ENCODE measurements at places on chromosomes 5 and 9.

- DNase-seq = no peak
These were observed 26.8 kb downstream of the JADE2 start for GRCh38 chr5:134552301-134552700.

GRCh38 chr5:19676895-19677294, 311.1 kb downstream of the CDH18 start:
- no peak for DNase-seq

GRCh38 chr5:107329850-107330249, 340.9 kb downstream of the EFNA5 start:
- DNase-seq = no peak

DNA sequence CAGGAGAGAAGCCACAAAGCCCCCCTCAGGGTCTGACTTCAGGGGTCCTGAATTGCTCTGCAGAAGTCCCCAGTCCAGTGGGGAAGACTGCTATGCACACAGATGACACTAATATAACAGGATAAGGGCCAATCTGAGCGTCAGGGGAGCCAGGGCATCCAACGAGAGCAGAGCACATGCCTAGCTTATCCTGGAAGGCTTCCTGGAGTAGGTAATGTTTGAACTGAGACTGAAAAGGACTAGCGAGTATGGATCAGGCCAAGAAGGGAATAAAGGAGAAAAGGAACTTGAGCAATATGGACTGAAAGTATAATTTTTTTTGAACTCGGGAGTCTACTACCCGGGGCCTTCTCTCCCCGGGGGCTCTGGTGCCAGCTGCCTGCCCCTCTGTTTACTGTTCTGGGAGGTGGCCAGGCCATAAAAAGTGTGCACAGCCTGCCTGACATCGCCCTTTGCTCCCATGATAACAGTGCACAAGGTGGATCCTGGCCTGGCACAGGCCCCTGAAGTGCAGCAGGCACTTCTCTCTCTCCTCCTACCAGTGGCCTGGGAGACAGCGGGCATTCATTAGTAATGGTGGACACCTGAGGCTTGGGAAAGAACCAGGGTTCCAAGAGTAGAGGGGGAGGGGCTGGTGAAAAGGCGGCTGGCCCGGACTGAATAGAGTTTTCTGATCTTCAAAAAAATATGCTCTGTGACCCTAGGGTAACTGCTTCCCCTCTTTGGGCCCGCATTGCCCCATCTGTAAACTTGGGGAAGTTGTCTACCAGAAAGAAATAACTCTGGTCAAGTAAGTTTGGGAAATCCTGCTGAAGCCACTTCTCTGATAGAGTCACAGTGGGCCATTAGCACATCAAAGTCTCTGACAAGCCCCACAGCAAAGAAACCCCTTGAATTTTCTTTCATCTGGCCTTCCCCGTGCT, 4.6 kb upstream of the SLC6A7 start:
- no peak for DNase-seq

DNA sequence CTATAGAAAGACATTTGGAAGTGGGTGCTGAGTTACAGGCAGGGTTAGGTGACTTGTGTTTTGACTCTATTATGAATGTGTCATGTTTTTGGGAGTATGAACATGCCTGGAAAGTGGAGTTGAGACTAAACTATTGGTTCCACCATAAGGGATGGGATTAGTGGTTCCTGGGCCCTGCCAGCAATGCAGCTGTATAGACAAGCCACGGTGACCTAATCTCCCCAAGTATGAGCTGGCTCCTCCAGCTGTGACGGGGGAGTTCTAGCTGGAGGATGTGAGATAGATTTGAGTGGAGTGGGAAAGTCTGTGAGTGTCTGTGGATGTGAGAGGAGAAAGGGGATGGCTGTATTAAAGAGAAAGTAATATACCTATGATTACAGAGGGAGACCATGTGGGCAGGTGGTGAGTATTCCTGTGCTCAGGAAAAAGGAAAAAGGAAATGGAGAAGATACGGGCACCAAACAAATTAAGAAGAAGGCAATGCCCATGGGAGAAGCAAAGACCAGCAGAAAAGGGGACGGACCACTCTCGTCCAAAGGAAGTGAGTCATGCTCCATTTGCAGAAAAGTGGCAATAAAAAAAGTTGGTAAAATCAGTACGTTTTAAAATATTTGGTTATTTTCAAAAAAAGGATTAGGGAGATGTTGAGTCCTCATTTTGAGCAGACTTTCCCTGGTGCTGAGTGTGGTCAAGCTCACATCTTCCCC, 48.3 kb upstream of the ICE1 start:
- DNase-seq = no peak

- DNase-seq = no peak
These were observed 8.5 kb downstream of the C5orf52 start for GRCh38 chr5:157679801-157680200.

DNA sequence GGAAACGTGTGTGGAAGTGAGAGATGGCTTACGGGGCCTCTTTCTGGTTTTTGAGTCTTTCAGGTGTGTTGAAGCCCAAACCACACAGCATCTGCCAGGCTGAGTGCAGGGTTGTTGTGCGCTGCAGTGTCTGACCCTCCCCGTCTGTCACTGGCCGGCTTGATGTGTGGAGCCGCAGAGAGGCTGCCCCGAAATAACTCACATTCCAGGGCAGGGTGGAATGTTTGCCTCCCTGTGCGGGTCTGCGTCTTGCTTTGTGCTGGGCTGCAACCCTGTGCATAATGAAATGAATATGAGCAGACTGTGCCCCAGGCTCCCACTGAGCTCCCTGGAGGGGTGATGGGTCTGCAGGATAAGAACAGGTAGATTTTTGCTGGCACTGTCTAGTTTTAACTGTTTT, 9.9 kb upstream of the PLEKHG4B start:
- no peak for DNase-seq

DNA sequence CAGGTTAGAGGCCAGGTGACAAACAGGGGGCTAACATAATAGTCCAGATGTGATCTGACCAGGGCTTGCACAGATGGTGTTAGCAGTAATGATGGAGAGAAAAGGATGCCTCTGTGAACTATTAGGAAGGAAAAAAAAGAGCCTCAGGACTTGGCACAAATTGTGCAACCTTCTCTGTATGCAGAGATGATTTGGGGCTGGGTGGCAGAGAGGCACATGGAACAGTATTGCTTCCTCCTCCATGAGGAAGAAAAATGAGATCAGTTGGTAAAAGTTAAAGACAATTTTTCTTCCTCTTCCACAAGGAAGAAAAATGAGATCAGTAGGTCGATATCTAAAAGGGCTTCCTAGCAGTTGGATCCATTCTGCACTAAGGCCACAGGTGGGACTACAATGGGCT, 13.9 kb upstream of the ANXA6 start:
- DNase-seq = no peak

DNA sequence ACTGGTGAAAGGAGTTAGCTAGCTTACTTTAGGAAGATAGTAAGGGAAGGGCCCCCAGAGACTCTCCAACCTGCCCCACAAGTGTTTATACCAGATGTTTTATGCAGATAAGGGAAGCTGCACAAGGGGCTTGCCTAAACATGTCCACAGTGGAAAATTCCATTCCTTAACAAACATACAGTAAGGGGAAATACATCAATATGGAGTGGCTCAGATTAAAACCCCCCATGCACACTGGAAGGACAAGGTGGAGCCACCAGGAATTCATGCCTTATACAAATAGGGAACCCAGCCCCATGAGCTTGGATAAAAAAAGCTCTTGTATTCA, 106.3 kb upstream of the GPBP1 start:
- DNase-seq = no peak

DNA sequence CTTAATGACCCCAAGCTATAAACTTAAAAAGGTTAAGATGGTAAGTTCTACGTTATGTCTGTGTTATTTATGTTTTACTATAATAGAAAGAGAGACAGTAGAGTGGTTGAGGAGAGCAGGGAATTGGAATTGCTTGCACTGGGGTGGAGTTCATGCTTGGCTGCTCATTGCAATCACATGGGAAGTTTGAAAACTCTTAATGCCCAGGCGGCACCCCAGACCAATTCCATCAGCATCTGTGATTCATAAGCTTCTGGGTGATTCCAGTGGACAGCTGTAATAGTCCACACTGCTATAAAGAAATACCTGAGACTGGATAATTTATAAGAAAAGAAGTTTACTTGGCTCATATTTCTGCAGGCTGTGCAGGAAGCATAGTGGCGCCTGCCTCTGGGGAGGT, 323.9 kb upstream of the MSX2 start:
- DNase-seq = no peak

DNA sequence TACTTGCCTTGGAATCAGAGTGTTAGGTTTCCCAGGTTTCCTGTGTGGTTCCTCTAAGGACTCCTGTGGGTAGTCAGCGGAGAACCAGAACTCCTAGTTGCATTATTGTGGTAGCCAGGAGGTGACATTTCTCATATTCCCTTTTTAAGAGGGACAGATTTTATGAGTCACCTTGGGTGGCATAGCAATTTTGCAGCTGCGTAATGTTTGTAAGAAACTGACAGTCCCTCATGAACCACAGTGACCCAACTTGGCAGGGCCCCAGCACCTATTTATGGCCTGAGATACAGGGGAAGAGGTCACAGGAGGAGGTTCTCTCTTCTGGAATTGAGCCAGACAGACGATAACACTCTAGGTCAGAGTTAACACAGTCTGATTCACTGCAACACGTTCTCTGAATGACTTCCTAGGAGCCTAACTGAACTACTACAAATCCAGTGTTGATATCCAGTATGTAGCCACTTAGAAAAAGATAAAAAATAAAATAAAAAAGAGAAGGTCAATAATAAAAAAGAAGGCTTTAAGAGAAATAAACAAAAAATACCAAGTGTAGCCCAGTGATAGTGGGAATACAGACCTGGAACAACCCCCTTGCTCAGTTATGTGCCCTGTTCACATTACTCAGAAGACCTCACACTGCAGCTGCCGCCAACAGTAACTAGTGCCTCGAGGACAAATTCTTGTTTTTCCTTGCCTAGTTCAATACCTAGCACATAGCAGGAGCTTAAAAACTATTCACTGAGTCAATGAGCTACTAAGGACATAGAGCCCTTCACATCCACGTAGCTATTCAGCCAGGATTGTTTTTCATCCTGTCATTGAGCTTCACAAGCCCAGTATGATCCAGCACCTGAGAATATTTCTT, 50.7 kb upstream of the VLDLR start:
- no peak for DNase-seq

- DNase-seq = no peak
These were observed 34.1 kb downstream of the ZMAT2 start for GRCh38 chr5:140734354-140734753.

DNA sequence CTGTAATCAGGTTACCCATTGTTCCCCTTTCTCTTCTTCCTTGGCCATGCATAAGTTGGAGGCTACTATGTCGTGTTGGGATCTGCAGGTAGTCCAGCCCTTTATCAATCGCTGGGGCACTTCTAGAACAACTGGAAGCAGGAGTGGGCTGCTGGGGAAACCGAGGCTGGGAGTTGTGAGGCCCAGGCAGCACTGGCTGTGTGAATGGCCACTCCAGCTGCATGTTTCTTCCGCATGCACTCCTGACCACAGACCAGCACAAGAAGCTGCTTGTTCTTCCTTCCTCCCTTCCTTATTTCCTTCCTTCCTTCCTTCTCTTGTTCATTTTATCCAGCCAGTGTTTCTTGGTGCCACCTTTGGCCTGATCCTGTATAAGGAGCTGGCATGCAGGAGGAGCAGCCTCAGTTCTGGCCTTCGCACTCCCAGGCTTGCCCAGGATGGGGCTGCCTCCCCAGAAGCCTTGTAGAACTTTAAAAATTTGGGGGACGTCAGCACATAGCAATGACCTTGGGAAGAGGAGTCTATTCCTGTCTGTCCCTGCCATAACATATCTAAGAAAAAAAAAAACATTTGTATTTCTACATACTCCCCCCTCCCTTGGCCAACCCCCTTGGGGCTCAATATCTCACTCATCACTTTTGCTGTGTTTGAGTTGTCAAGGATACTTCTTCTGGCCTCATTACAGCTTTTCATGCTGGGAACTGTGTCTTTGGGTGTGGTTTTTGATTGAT, 20.8 kb upstream of the CXCL14 start:
- DNase-seq = no peak

DNA sequence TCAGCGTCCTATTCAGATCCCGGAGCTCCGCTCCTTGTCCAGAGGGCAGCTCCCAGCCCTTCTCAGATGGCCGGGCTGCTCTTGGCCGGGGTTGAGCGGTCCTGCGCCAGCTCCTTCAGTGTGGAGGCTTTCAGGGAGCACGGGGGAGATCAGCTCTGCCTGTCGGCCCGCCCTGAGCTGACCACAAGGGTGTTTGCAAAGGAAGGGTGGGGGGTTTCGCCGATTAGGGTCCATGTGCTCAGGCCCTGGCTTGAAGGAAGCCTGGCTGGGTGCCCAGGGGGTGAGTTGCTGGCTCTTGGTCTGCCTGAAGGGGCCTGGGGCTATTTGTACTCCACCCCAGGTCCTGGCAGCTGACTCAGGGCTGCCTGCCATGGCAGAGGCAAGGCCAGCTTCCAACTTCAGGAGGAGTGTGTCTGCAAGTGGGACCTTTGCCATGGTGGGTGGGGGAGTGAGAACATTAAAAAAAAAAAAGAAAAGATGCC, 250.1 kb upstream of the KLF4 start:
- DNase-seq = no peak

GRCh38 chr5:98768160-98768959, 5.1 kb upstream of the RGMB start:
- DNase-seq = no peak

- no peak for DNase-seq
These were observed 87.2 kb downstream of the ATPSCKMT start for GRCh38 chr5:10162468-10162867.

DNA sequence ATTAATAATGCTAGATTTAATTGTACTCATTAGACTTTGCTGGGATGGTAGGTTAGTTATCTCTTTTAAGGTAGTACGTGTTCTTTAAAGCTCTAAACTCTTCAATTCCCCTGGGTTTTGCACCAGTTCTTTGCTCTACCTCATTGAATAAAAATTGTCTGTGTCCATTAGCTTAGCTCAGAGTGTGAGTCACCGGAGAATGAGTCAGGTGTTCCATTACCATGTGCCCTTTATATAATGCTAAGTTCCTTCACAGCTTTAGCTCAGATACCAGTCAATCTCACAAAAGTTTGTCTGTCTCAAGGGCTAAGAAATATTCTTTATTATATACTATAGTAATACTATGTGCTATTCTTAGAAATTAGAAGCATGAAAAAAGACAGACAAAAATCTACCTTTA, 339.4 kb downstream of the PRELID2 start:
- no peak for DNase-seq

DNA sequence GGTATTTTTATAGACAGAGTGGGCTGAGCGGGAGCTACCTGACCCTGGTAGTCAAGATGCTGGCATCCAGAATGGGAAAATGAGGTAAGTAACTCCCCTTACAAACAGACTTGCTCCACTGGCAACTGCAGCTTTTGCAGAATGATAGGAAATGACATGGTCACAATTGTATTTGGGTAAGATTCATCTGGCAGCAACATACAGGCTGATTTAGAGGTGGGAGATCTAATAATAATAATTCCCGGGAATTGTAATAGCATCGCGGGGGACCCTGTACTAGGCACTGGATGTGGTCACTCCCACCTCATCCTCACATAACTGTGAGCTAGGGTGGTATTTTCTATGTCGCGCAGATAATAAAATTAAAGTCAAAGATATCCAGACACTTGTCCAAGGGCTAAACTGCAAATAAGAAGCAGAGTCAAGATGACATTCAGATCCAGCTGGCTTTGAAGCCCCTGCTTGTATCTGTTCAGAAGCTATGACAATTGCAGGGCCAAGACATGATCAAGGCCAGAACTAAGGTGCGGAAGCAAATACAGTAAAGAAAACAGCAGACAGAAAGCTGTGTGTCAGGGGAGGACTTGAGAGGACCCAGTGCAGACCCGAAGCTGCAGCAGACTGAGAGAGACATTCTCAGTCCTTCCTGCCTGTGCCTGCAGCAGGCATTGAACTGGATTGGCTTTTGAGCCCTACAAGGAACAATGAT, 507.2 kb downstream of the BNC2 start:
- DNase-seq = no peak
